Choroid plexus epithelial cell (primary cell): ENCODE measurements at places on chromosomes 3 and 15.

DNA sequence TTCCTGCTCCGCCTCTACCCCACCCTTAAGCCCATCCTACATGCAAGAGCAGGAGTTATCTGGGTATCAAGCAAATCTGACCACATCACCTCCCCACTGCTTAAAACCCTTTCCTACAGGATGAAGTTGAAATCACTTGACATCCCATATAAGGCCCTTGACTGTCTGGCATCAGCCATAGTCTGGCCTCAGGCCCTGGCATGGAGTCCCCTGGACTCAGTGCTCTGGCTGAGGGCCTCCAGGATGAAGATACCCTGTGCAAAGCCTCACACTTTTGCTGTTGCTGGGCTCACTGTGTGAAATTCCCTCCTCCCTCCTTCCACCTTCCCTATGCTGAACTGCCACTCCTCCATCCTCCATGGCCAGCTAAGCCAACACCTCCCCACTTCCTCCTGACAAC lies 65.2 kb upstream of the GLCE start:
- DNase-seq = no peak

GRCh38 chr3:31247850-31248562 lies 284.7 kb upstream of the STT3B start:
- no peak for DNase-seq

GRCh38 chr3:34132069-34132692 lies 333.8 kb downstream of the PDCD6IP start:
- DNase-seq = no peak

- no peak for DNase-seq
Measured at GRCh38 chr15:77037388-77038209, 33.3 kb downstream of the TSPAN3 start.

DNA sequence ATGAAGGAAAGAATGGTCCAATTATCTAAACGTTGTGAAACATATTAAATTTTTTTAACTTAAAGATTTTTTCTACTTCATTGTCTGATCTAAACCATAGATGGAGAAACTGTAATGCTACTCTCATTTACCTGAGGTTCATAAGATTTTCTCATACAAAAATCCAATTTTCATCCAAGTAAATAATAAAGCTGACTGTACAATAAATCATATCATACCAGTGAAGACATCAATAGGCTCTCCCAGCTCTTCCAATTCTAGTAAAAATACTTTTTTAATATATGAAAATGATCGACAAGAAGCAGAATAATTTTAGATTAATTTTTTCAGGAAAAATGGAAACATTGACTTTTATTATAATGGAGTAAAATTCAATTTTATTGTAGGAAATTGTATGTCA lies 260.8 kb downstream of the GABRG3 start:
- no peak for DNase-seq

DNA sequence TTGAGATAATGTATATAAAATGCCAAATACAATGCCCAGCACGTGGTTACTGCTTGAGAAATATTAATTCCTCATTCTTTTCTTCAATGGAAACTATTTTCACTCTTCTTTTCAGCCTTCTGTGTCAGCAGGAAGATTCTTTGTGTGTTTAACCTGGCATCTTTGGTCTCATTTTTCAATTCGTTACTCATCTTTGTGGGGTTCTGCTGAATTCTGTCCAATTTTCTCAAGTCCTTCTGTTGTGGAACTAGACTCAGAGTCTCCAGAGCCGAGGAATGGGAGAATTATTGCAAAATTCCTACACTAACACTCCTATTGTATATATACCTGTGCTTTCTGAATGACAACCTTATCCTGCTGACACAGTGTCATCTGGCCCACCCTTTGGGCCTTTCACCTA lies 96.8 kb upstream of the RGMA start:
- DNase-seq = no peak

DNA sequence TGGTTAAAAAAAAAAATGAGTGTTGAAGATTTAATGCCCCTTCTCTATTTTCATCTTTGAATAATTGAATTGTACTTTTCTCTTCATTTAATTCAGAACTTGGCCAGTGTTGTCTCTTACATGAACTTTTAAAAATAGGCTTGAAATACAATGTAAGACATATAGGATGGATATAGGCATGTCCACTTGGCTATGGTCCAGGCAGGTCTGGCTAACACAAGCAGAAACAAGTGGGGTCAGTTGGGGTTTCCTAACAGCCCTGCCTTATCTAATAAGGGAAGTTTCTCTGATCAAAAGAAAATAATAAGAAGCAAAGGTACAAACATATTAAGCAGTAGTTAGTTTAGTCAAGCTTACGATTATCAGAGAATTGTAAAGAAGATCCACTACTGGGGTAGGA lies 19.1 kb upstream of the PAK6 start:
- DNase-seq = no peak

- no peak for DNase-seq
Measured at GRCh38 chr3:168714609-168715240, 619.0 kb upstream of the GOLIM4 start.

- DNase-seq = peak; percentile 56
Measured at GRCh38 chr3:3189102-3189727, 9.7 kb upstream of the CRBN start.
